ENCODE measurements at places on chromosomes 12 and 14.

DNA sequence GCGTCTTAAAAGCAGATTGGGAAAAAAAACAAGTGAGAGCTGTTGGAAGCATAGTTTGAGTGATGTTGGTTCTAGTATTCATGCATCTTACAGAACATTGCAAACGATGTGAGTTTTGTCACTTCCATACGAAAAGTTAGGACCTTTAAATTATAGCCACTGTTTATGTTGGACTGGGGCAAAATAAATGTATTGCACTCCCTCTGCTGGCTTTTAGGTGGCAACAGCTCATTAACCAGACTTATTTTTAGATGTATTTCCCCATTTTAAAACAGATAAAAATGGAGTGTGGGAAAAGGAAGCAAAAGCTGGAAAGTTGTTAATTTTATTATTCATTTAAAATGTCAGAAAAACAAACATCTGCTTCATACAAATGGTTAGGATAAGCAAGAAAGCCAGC lies 111.9 kb downstream of the LGR5 start:
- no peaks in the 10 kb centered on the region for H3K4me1 ChIP-seq
- no peaks in the 10 kb centered on the region for H3K36me3 ChIP-seq
- H3K4me3 ChIP-seq: no peak overlapping the region
- no peak overlapping the region for H3K27ac ChIP-seq
- no peaks in the 10 kb centered on the region for H3K27me3 ChIP-seq
- no peak for DNase-seq

- no peak overlapping the region for H3K27ac ChIP-seq
- DNase-seq: no peak
- H3K27me3 ChIP-seq: no peaks in the 10 kb centered on the region
- H3K4me3 ChIP-seq: no peak overlapping the region
Measured at GRCh38 chr14:32588448-32589320, 259.6 kb downstream of the AKAP6 start.

DNA sequence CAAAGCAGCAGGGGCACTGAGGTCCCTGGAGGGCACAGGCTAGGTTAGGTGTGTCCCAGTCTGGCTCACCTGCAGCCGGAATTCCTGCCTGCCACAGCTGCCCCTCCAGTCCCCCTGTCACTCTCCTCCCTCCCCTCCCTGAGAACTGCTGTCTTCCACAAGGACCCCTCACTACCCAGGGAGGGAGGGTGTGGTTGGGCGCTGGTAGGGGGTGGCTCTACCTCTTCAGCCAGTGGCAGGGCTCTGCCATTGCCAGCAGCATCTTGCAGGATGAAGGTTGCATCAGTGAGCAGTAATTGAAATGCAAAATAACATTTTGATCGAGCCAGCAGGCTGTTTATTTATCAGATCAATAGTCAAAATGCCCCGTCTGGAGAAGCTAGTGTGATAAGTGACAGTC lies 45.7 kb downstream of the ESRRB start:
- H3K36me3 ChIP-seq: no peaks in the 10 kb centered on the region
- no peaks in the 10 kb centered on the region for H3K4me1 ChIP-seq
- no peaks in the 10 kb centered on the region for H3K27me3 ChIP-seq
- no peak overlapping the region for H3K27ac ChIP-seq
- no peak overlapping the region for H3K4me3 ChIP-seq

DNA sequence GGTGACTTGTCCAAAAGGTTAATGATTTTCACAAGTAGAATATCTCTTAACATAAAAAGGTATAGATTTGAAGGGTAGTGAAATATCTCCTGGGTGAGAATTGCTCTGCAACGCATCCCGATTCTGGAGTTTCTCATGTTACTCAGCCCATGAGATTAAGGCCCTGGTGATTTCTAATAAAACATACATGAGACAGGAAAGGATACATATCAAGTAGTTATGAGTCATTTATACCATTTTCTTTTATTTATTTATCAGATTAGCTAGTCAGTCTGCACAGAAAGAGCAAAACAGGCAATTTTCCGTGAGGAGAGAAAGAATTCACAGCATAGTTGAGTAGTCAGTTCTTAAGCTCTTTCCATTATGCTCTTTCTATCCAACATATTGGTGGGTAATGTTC lies 535.6 kb upstream of the ATP2B1 start:
- no peak for DNase-seq
- H3K27ac ChIP-seq: no peak overlapping the region
- no peaks in the 10 kb centered on the region for H3K36me3 ChIP-seq
- H3K4me3 ChIP-seq: no peak overlapping the region

GRCh38 chr12:14612898-14613445 lies 45.3 kb upstream of the PLBD1 start:
- DNase-seq: no peak
- H3K4me3 ChIP-seq: no peak overlapping the region
- no peaks in the 10 kb centered on the region for H3K36me3 ChIP-seq
- H3K27ac ChIP-seq: no peak overlapping the region

GRCh38 chr12:33670284-33670683 lies 230.7 kb upstream of the SYT10 start:
- H3K4me1 ChIP-seq: no peaks in the 10 kb centered on the region
- DNase-seq: no peak
- no peak overlapping the region for H3K4me3 ChIP-seq
- H3K27ac ChIP-seq: no peak overlapping the region

- H3K27me3 ChIP-seq: no peaks in the 10 kb centered on the region
- H3K27ac ChIP-seq: no peak overlapping the region
- H3K4me1 ChIP-seq: no peaks in the 10 kb centered on the region
- no peak for DNase-seq
- no peak overlapping the region for H3K4me3 ChIP-seq
Measured at GRCh38 chr12:110314308-110314707, 33.3 kb downstream of the ATP2A2 start.

DNA sequence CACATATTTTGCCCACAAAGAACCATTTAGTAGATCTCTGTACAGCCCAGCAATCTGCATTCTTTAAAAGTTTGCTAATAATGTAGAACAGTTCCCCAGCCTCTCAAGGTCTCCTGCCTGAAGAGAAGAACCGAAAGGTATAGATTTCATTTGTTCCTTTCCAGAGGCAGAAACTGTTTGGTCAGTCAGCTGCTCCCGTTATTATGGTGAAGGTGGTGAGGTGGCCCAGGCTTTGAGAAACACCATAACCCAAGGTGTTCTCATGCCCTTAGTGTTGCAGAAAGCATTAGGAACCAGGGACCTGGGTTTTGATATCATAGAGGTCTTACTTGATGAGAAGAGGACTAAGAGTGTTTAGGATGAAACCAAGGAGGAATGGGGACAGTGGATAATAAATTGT lies 65.3 kb downstream of the SUSD6 start:
- H3K27ac ChIP-seq: no peak overlapping the region
- no peak overlapping the region for H3K4me3 ChIP-seq
- no peaks in the 10 kb centered on the region for H3K36me3 ChIP-seq
- peaks cover 8% of the 10 kb centered on the region for H3K4me1 ChIP-seq

- no peak overlapping the region for H3K27ac ChIP-seq
- H3K36me3 ChIP-seq: no peaks in the 10 kb centered on the region
- no peak overlapping the region for H3K4me3 ChIP-seq
- no peaks in the 10 kb centered on the region for H3K4me1 ChIP-seq
Measured at GRCh38 chr14:35988972-35989690, 163.0 kb downstream of the BRMS1L start.

GRCh38 chr12:49089821-49090773 lies 4.5 kb downstream of the DHH start:
- peaks cover 34% of the 10 kb centered on the region for H3K4me1 ChIP-seq
- H3K27me3 ChIP-seq: peaks cover 44% of the 10 kb centered on the region
- no peaks in the 10 kb centered on the region for H3K36me3 ChIP-seq
- no peak overlapping the region for H3K4me3 ChIP-seq
- peak; percentile 61 for DNase-seq

- no peaks in the 10 kb centered on the region for H3K36me3 ChIP-seq
- no peak for DNase-seq
- no peak overlapping the region for H3K4me3 ChIP-seq
- no peak overlapping the region for H3K27ac ChIP-seq
- H3K27me3 ChIP-seq: no peaks in the 10 kb centered on the region
Measured at GRCh38 chr14:22479776-22480464, 109.1 kb downstream of the DAD1 start.

- DNase-seq: no peak
- H3K4me1 ChIP-seq: no peaks in the 10 kb centered on the region
- no peaks in the 10 kb centered on the region for H3K36me3 ChIP-seq
- H3K27me3 ChIP-seq: no peaks in the 10 kb centered on the region
- H3K4me3 ChIP-seq: no peak overlapping the region
Measured at GRCh38 chr12:74481078-74481477, 56.6 kb upstream of the ATXN7L3B start.

DNA sequence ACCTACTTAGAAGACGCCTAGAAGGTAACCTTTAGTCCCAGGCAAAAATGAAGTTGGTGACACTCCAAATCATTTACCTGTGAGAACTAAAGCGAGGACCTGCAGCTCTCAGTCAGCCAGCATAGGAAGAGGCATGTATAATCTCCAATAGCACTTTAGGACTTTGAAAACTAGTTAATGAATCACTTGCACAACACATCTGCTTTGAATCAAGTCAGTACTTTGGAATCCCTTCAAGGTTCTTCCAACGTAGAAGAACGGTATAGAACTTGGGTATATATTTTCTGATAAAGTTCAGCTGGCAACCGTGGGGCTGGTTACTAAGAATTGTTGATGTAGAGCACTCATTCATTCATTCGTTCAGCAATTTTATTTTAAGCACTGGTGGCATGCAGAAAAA lies 251.9 kb downstream of the TMEM132D start:
- no peak overlapping the region for H3K4me3 ChIP-seq
- no peak for DNase-seq
- H3K4me1 ChIP-seq: no peaks in the 10 kb centered on the region

DNA sequence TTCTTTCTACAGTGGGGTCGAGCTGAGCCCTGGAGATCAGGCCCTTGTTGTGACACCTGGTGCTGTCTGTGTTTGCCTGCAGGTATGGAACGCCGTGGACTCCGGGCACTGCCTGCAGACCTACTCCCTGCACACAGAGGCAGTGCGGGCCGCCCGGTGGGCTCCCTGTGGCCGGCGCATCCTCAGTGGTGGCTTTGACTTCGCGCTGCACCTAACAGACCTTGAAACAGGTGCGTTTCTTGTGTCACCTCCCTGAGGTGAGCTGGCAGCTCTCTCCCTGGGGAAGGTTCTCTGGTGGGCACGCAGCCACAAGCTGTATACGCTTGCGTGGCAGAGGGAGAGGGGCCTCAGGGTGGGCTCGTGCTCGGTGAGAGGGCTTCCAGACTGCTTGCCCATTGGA lies 119.3 kb downstream of the BEGAIN start:
- no peak overlapping the region for H3K27ac ChIP-seq
- no peaks in the 10 kb centered on the region for H3K27me3 ChIP-seq
- H3K4me1 ChIP-seq: no peaks in the 10 kb centered on the region
- H3K4me3 ChIP-seq: no peak overlapping the region
- DNase-seq: no peak
- peaks cover 2% of the 10 kb centered on the region for H3K36me3 ChIP-seq

DNA sequence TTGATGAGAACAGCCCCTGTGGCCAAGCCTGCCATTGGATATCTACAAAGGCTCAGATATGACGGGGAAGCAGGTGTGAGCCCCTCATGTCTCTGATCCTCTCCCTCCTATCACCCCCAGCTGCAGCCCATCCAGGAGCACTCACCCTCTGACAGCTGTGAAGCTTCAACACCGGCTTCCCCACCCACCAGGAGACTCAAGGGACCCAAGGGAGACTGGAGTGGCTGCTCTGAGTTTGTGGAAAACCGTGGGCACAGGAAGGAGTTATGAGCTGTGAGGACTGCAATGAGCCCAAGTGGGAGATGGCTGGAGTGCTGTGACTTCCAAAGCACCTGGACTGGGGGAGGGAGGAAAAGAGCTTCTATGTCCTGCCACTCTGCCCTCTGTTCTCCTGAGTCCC lies 7.9 kb downstream of the IFI27L2 start:
- H3K4me1 ChIP-seq: no peaks in the 10 kb centered on the region
- no peaks in the 10 kb centered on the region for H3K36me3 ChIP-seq
- H3K4me3 ChIP-seq: no peak overlapping the region
- no peak overlapping the region for H3K27ac ChIP-seq
- DNase-seq: peak; percentile 9

GRCh38 chr12:2149091-2149490 lies 96.3 kb downstream of the CACNA1C start:
- no peaks in the 10 kb centered on the region for H3K4me1 ChIP-seq
- no peak overlapping the region for H3K4me3 ChIP-seq
- H3K36me3 ChIP-seq: no peaks in the 10 kb centered on the region
- DNase-seq: no peak
- H3K27me3 ChIP-seq: no peaks in the 10 kb centered on the region
- no peak overlapping the region for H3K27ac ChIP-seq

GRCh38 chr14:105494606-105494929 lies 3.5 kb downstream of the TEDC1 start:
- no peak overlapping the region for H3K4me3 ChIP-seq
- no peaks in the 10 kb centered on the region for H3K27me3 ChIP-seq
- peaks cover 2% of the 10 kb centered on the region for H3K4me1 ChIP-seq
- H3K36me3 ChIP-seq: no peaks in the 10 kb centered on the region
- no peak overlapping the region for H3K27ac ChIP-seq

- H3K36me3 ChIP-seq: no peaks in the 10 kb centered on the region
- no peak overlapping the region for H3K27ac ChIP-seq
- H3K27me3 ChIP-seq: no peaks in the 10 kb centered on the region
Measured at GRCh38 chr14:85921241-85921640, 391.3 kb downstream of the FLRT2 start.

- H3K4me3 ChIP-seq: no peak overlapping the region
- H3K27me3 ChIP-seq: no peaks in the 10 kb centered on the region
- H3K4me1 ChIP-seq: no peaks in the 10 kb centered on the region
Measured at GRCh38 chr12:71581206-71581605, 82.4 kb downstream of the ZFC3H1 start.

DNA sequence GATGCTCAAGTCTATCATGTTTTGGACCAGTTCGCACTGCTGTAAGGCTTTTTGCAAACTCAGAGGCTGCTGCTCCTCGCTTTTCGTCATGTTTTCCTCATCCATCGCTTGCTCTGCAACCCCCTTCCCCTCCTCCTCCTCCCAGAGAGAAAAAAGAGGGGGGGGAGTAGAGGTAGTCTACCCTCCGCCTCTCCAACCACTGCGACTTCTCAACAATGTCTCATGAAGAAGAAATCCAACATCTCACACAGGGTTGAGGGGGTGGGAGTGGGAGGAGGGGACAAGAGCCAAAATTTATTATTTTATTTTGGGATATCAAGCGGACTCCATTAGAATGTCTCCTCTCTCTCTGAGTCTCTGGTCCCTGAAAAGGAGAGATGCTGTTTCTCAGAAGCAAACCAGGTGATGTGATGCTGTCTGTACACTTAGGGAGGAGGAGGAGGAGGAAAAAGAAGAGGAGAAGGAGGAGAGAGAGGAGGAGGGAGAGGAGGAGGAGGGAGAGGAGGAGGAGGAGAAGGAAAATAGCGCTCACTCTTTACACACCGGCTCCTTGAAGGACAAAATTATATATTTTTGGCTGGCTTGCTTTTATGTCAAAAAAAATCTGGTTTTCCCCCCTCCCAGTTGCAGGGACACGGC lies 520 bp downstream of the KSR2 start:
- H3K36me3 ChIP-seq: no peaks in the 10 kb centered on the region
- H3K4me1 ChIP-seq: no peaks in the 10 kb centered on the region
- H3K4me3 ChIP-seq: peak overlapping the region; percentile 50
- peaks cover 9% of the 10 kb centered on the region for H3K27me3 ChIP-seq
- no peak overlapping the region for H3K27ac ChIP-seq
- DNase-seq: no peak

Data from kidney (tissue), 22 donors.